Activated CD4-positive, alpha-beta T cell treated with anti-CD3 and anti-CD28 coated beads for 4 hours (primary cell): ENCODE measurements at places on chromosomes 2 and 18.

- no peak for DNase-seq
Observed at GRCh38 chr2:72694715-72695496, 130.9 kb downstream of the EXOC6B start.

- no peak for DNase-seq
Observed at GRCh38 chr2:84801811-84802210, 79.1 kb downstream of the TRABD2A start.

DNA sequence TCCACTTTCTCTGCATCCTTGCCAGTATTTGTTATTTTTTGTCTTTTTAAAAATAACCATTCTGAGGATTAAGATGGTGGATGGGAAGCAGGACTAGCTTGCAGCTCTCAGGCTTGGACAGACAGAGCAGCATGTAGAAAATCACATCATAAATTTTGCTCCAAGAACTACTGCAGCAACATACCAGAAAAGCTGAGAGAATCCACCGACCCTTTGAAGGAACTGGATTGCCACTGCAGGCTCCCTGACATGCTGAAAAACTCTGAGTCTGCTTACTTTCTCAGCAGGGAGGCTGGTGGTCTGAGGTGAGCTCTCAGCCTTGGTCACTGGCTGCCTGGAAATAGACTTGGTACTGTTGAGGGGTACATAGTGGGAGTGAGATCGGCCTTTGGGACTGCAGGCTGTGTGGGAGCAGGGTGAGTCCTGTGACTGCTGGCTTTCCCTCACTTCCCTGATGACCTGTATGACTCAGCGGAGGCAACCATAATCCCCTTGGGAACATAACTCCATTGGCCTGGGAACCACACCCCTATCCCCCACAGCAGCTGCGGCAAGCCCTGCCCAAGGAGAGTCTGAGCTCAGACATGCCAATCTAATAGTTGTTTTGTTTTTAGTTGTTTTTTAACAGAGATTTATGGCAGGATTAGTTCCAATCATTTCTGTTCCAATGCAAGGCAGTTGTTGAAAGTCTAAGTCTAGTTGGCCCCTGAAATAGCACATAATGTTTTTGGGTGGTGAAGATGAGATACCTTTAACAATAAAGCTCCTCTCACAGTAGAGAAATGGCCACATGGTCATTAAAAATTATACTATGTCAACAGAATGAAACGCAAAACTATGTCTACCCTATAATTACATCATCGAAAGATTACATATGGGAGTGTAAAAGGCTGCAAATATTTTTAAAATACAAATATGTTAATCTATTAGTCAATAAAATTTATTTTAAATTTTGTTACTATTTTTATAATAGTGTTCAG lies 414.2 kb upstream of the CHAC2 start:
- no peak for DNase-seq

DNA sequence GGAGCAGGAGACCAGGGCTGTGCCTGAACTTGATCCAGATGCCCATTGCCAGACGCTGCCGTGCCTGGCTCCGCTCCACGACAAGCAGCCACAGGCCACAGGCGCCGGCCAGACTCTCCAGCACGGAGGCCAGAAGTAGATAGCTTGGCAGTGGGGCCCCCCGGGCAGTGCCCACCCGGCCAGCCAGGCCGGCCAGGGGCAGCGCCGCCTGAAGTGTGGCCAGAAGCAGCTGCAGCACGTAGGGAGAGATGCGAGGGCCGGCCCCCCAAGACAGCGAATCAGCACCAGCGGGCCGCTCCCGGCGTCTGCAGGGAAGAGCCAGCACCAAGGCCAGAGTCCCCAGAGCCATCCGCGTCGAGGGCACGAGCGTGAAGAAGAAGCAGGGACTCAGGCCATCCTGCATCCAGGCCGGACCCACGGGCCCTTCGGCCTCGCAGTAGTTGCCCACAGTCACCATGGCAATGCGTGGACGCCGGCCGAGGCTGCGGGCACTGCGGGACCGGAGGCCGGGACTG lies 484 bp downstream of the ABCB6 start:
- DNase-seq, result peak; percentile 25

GRCh38 chr2:40450796-40451430 lies 977 bp downstream of the SLC8A1 start:
- DNase-seq, result no peak

- DNase-seq, result no peak
Observed at GRCh38 chr2:69729266-69729665, 12.7 kb upstream of the ANXA4 start.
